ENCODE measurements at places on chromosomes 3 and 15.

DNA sequence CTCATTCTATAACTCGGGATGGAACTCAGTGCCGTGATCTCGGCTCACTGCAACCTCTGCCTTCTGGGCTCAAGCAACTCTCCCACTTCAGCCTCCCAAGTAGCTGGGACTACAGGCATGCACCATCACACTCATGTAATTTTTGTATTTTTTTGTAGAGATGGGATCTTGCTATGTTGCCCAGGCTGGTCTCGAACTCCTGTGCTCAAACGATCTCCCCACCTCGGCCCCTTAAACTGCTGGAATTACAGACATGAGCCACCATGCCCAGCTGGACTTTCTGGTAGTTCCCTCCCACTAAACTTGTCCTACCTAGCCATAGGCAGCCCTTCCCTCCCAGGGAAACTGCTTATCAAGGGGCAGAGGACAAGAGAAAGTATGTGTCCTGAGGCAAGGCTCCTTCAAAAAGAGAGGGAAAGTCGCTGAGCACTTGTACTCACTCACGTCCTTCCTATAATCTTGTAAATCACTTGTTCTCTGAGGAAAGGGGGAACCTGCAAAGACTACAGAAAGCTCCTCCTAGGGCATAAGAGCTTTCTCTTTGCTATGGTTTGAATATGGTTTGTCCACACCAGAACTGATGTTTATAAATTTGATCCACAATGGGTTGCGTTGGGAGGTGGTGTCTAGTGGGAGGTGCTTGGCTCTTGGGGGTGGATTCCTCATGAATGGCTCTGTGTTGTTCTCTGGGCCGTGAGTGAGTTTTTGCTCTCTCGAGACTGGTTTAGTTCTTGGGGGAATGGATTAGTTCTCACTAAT, 13.6 kb upstream of the TBL1XR1 start:
- no peak for DNase-seq

DNA sequence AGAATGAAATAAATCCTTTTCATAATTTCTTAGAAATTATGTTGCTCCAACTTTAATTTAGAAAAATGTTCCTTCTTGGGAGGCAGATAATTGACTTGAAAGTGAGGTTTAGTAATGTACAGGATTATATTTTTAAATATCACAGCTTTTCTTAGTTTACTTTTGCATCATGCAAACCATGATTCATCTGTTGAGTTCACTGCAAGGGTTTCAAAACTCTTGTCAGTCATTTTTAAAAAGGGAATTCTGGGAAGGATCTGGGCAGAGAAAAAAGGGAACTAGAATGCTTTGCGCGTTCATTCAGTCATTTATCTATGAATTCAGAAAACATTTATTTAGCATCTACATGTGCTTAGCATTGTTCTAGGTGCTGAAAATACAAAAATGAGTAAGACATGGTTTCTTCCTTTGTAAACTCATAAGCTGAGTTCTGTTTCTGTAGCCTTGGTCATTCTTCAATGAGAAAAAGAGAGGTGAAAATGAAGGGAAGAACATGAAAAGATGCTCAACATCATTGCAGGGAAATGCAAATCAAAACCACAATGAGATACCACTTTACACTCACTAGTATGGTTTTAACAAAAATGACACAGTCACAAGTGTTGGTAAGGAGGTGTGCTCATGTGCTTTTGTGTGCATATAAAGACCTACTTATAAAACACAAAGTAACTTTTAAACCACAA, 209.1 kb downstream of the NR1D2 start:
- DNase-seq = no peak

GRCh38 chr3:108292905-108293328, 3.4 kb upstream of the HHLA2 start:
- no peak for DNase-seq

DNA sequence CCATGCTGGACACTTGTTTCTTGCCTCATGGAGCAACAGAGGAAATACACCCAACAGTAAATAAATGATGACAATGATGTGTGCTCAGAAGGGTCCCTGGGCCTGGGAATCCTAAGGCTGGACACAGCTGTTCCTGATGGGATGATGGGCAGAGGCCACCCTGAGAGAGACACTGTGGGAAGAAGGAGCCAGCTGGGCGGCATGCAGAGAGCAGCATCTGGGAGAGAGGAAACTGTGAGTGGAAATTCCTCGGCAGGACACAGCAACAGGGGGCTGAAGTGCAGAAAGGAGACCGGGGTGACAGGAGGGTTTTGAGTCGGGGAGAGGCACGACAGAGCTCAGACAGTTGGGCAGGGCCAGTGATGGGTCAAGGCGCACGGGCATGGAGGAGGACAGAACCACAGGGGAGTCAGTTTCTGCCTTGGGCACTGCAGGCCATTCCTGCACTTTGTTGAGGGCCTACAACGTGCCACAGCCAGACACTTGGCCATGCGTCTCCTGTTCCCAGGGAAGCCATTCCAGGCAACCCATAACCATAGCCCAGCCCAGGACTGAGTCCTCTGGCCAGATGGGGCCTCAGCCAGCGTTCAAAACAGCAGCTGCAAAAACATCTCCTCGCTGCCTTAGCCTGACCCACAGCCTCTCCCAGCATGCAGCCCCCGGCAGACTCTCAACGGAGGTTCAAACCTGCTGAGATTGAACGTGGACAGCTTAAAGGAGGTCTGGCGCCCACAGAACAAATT, 36.7 kb upstream of the SLC6A1 start:
- DNase-seq = no peak

- DNase-seq = no peak
Measured at GRCh38 chr3:190677001-190677400, 163.1 kb downstream of the IL1RAP start.

DNA sequence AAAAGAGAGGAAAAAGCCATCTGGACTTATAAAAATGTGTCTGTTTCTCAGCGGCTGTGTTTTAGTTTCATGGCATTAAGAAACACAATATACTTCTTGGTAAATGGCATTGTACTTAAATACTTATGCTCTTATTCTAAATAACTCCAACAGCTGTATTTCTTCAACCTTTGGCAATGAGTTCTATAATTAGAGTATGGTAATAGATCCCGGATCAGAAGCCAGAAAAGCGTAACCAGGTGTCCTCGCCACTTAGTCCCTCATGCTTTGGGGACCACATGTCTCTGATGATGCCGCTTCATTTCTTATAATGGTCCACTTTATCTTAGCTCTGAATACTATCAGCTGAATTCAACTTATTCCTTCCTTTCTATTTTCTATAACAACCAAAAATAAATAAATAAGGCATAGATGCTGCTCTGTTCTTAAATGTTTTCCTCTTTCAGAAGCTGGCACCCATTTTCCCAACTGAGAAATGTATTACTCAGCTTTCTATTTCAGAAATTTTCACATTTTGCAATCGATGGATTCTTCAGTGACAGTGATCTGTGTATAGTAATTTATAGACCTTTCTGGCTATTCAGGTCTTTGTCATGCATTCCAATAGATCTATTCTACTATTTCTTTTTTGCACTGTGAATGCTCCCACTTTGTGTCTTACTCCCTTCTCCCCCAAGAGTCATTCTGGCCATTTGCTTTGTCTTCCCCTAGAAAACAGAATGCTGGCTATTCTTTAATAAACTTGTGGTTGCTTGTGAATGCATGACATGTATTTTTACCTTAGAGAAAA, 87.6 kb upstream of the KBTBD8 start:
- DNase-seq = no peak

GRCh38 chr3:51955893-51956770, 951 bp downstream of the GPR62 start:
- DNase-seq = no peak

- no peak for DNase-seq
Measured at GRCh38 chr15:81254277-81254915, 57.7 kb downstream of the IL16 start.

DNA sequence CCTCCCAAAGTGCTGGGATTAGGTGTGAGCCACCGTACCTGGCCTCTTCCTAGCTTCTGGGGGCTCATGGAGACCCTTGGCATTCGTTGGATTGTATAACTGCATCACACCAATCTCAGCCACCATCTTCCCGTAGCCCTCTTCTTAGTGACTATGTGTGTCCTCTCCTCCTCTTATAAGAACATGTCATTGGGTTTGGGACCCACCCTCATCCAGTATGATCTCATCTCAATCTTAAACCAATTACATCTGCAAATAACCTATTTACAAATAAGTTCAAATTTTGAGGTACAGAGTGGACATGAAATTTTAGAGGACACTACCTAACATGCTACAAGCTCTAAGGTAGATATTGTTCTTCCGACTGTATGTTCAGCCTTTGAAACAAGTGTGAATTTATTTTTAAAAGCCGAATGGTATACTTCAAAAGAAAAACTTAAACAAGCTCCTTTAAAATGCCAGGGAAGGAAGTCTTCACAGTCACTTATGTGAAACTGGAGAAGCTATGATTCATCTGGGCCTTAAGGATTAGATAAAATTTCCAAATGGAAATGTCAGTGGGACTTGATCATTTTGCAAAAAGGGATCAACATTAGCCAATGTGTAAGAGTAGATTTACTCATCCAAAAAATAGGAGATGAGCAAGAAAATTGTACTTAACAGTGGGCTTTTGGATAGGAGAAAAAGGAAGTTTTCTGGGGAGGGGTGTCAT, 225.7 kb downstream of the MEX3B start:
- no peak for DNase-seq

DNA sequence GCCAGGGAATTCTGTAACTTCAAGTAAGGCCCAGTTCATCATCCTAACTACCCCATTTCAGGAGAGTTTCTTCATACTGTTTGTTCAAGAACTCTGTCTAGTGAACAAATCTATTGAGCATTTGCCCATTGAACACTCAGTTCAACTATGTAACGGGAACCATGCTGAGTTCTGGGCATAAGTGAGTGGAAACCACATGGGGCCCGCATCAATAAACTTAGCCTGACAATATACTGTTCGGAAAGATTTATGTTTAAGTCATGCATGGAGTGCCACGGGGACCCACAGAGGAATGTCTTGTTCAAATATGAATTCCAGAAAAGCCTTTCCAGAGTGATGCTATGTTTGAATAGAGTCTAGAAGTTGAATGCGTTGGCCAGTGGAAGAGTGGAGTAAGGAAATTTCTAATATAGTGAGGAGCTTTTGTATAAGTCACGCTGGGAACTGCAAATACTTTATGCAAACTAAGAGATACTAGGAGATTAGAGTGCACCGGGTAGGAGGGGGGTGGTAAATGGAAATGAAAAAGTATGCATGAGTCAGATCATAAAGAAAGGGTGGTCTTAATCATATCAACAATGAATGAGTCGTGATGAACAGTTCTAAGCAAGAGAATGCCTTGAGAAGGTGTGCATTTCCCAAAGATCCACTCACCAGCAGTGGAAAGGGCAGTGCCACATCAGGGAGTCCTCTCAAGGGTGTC, 279.8 kb downstream of the VPS13C start:
- DNase-seq = no peak

DNA sequence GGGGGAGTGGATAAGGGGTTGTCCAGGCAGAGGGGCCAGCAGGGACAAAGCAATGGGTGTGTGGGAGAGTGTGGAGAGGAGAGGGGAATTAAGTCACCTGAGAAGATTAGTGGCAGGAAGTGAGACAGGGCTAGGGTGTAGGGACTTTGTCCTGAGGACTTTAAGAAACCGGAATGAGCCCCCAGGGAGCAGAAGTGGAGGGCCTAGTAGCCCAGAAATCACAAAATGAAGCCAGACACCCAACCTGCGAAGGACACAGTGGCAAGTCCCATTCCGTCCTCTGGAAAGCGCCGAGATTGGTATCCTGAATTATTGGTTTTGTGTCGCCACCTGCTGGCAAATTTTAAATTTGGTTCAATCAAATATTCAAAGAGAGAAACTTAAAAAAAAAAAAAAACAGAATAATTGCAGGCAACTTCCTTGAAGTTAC, 78.0 kb upstream of the SLC25A36 start:
- DNase-seq = peak; percentile 4

GRCh38 chr15:22966321-22967083, 13.7 kb downstream of the CYFIP1 start:
- DNase-seq = no peak

DNA sequence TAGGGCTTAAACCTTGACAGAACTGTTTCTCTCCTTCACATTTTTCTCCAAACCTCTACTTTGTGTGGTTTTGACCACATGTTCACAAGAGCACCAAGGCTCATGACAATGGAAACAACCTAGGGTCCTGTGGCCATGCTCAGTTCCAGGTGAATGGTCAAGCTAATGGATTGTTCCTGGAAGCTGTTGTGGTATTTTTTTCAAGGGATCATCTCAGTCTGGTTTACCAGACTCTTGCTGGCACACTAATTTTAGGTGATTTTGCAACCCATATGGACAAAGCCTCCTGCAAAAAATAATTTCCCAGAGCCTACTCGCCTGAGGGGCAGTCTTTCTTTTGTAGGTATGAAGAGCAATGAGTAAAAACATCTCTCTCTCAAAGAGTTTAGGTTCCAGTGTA, 67.2 kb downstream of the LSAMP start:
- no peak for DNase-seq

- peak; percentile 77 for DNase-seq
Measured at GRCh38 chr3:141498598-141499223, 11.9 kb downstream of the RASA2 start.

DNA sequence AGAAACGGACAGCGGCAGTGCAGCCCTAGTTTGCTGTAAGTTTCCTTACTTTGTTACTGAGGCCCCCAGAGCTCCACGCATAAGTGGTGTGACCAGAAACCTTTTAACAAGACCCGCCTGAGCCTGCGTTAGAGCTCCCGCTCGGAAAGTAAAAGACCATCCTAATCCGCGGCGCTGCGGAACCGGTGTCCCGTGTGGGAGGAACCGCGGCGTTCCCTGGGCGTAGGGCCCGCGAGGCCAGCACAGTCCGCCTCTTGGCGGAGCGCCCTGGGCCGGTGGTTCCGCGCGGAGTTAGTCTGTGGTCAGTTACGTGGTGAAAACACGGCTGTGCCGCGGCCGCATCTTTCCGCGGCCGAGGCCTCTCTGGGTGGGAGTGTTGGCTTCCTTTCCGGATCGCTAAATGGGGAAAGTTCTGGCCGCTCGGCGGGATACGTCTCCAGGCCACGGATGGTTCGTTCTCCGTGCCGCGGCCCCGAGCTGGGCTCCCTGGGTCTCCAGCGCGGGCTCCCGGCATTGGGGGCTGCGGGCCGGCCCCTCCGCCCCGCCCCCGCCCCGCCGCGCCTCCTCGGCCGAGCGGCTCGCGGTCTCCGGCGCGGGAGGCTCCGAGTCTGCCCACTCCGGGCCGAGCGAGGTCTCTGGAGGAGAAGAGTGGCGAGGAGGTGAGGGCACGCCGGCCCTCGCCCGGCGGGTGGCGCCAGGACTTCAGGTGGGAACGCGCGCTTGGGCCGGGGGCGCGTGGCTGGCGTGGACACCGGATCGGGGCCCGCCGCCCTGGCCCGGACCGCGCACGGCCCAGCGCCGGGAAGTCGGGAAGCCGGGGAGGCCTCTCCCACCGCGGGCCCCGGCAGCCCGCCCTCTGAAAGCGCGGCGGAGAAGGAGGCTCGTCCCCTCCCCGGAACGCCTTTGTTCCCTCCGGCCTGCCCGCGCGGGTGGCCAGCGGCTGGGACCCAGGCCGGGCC, 754 bp downstream of the B3GNT5 start:
- no peak for DNase-seq
